IMR-90 (cell line): ENCODE measurements at places on chromosomes 4 and X. TPM values are rescaled to one million over a fixed set of nuclear protein-coding genes. Genes with fewer than 3 reads are reported as not detected.

The MAP3K15 gene
- total RNA-seq: under 0.01 TPM in 2 replicates

The HTN3 gene
- total RNA-seq: not detected in 2 replicates

The CCNB3 gene
- total RNA-seq: 0.18 and 0.28 TPM in 2 replicates

The AKAP4 gene
- not detected in 2 replicates for total RNA-seq

The IBSP gene
- total RNA-seq: not detected in 2 replicates

The IL2RG gene
- total RNA-seq: not detected in 2 replicates

The CT83 gene
- not detected in 2 replicates for total RNA-seq

The CDS1 gene
- total RNA-seq: under 0.01 TPM in 1 of 2 replicates, not detected in the other

The DMP1 gene
- total RNA-seq: not detected in 2 replicates

The CENPVL2 gene
- not detected in 2 replicates for total RNA-seq

The TCEAL9 gene
- total RNA-seq: 20.3 and 94.4 TPM in 2 replicates

The PRSS48 gene
- not detected in 2 replicates for total RNA-seq

The G3BP2 gene
- total RNA-seq: 183 and 306 TPM in 2 replicates

The NEXMIF gene
- total RNA-seq: under 0.01 TPM in 1 of 2 replicates, not detected in the other

The SMR3B gene
- total RNA-seq: not detected in 2 replicates

The NPNT gene
- not detected in 2 replicates for total RNA-seq

The PCYT1B gene
- under 0.01 TPM in 1 of 2 replicates, not detected in the other for total RNA-seq

The TBX22 gene
- not detected in 2 replicates for total RNA-seq

The RPL39 gene
- total RNA-seq: 681 and 716 TPM in 2 replicates

The FAM9B gene
- total RNA-seq: not detected in 2 replicates

The ALPK1 gene
- 7.9 and 8.6 TPM in 2 replicates for total RNA-seq

The RADX gene
- 1.6 and 2.2 TPM in 2 replicates for total RNA-seq

The F8A3 gene
- total RNA-seq: under 0.01 and 0.18 TPM in 2 replicates

The CENPE gene
- 14.5 and 34.2 TPM in 2 replicates for total RNA-seq

The SULT1B1 gene
- under 0.01 and 0.18 TPM in 2 replicates for total RNA-seq

The DRP2 gene
- total RNA-seq: 6.9 and 7.0 TPM in 2 replicates

The DCAF12L2 gene
- total RNA-seq: not detected in 2 replicates

The PIR gene
- 5.7 and 5.8 TPM in 2 replicates for total RNA-seq

The PKD2 gene
- total RNA-seq: 51.3 and 96.7 TPM in 2 replicates

The RGN gene
- total RNA-seq: under 0.01 and 0.18 TPM in 2 replicates

The CT55 gene
- not detected in 2 replicates for total RNA-seq

The HTN1 gene
- total RNA-seq: not detected in 2 replicates

The PASD1 gene
- total RNA-seq: not detected in 2 replicates

The CT45A3 gene
- not detected in 2 replicates for total RNA-seq

The PABPC5 gene
- 0.90 and 1.7 TPM in 2 replicates for total RNA-seq

The ELOVL6 gene
- total RNA-seq: 17.5 and 19.0 TPM in 2 replicates

The PPP2R2C gene
- not detected in 2 replicates for total RNA-seq

The CTAG2 gene
- 23.6 and 27.1 TPM in 2 replicates for total RNA-seq

The TSPAN7 gene
- total RNA-seq: not detected in 2 replicates

The PPP1R2C gene
- total RNA-seq: not detected in 2 replicates

The DCAF4L1 gene
- under 0.01 and 0.18 TPM in 2 replicates for total RNA-seq

The FAT1 gene
- total RNA-seq: 464 and 519 TPM in 2 replicates

The USP51 gene
- 1.1 and 2.0 TPM in 2 replicates for total RNA-seq

The TMEM31 gene
- total RNA-seq: not detected in 2 replicates

The UGT2A1 gene
- total RNA-seq: not detected in 2 replicates

The PHOX2B gene
- total RNA-seq: not detected in 2 replicates

The PPEF2 gene
- total RNA-seq: not detected in 2 replicates

The MXRA5 gene
- 1.1 TPM in 2 replicates for total RNA-seq

The MSX1 gene
- 1.1 TPM in 2 replicates for total RNA-seq

The IL21 gene
- not detected in 2 replicates for total RNA-seq

The POU3F4 gene
- not detected in 2 replicates for total RNA-seq

The PHF8 gene
- total RNA-seq: 11.4 and 15.2 TPM in 2 replicates

The CLDN2 gene
- total RNA-seq: not detected in 2 replicates

The PABPC1L2B gene
- not detected in 2 replicates for total RNA-seq
